ENCODE measurements at places on chromosomes 1 and 21. TPM values are rescaled to one million over a fixed set of nuclear protein-coding genes. Genes with fewer than 3 reads are reported as not detected.

DNA sequence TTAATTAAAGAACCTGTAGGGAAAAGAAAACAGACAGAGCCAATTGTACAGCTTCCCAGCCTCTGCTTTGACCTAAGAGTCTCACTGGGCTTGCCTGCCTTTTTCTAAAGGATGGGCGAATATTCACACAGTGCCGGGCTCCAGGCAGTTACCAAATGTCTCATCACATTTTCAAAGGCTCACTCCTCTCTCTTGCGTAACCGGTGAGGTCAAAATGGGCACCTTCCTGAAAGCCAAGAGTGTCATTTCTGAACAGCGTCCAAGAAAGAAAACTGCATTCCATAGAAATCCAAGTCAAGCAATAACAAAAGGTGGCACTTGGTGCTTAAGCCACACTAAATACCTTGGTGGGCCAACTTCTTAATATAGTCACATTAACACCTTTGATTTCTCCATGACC is 710 bp upstream of the PALMD start:
- peak; percentile 20 for DNase-seq

GRCh38 chr1:241590719-241591118 is 49.5 kb downstream of the CHML start:
- no peak for DNase-seq

DNA sequence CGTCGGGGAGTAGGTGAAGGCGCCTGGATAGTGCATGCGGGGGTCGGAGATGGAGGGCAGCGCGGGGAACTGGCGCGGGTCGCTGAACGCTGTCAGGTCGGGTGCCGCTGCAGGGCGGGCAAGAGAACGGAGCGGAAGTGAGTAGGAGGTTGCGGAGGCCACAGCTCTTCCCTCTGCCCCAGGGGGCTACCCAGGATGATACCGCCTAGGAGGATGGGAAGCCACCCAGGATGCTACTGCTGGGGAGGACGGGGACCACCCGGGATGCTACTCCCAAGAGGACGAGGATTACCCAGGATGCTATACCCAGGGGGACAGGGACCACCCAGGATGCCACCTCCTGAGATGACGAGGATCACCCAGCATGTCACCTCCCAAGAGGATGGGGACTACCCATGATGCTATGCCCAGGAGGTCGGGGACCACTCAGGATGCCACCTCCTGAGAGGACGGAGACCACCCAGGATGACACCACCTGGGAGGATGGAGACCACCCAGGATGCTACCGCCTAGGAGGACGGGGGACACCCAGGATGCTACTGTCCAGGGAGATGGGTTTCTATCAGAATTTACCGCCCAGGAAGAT is 123.8 kb downstream of the CLIC6 start:
- DNase-seq = no peak

- DNase-seq = no peak
These were observed 17.1 kb downstream of the THEM4 start for GRCh38 chr1:151892190-151892589.

DNA sequence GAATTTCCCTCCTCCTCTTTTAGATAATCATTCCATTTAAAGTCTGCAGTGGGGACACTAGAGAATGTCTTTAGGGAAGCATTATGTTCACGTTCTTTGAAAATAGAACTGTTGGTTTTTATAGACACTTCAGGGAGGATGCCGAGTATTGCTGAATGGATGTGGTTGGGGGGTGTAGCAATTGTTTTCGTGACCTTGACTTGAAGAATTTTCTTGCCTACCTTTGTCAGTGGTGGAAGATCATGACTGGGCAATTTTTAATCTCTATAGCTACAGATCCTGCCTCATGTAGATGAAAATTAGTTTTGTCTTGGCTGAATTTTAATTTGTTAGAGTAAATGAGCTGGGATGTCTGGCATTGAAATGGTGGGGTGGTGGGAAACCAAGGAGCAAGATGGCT is 3.8 kb downstream of the SMG7 start:
- DNase-seq = no peak

- no peak for DNase-seq
These were observed 10.3 kb downstream of the KIAA0040 start for GRCh38 chr1:175182201-175182746.

DNA sequence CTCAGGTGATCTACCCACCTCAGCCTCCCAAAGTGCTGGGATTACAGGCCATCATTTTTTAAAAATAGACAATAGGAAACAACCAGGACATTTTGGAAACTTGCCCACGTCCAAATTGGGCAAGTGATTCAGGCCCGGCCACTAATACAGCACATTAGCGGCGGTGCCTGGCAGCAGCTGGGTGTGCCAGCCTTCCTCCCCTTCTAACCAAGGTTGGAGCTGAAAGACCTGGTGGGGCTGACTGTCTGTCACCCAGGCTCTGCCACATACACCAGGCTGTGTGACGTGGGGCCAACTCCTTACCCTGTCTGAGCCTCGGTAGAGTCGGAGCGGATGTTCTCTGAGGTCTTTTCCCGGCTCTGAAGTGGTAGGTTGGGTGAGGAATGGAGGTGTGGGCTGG is 29.6 kb upstream of the TMEM51 start:
- DNase-seq = no peak

GRCh38 chr1:118973032-118973431 is 15.1 kb downstream of the TBX15 start:
- DNase-seq = no peak

DNA sequence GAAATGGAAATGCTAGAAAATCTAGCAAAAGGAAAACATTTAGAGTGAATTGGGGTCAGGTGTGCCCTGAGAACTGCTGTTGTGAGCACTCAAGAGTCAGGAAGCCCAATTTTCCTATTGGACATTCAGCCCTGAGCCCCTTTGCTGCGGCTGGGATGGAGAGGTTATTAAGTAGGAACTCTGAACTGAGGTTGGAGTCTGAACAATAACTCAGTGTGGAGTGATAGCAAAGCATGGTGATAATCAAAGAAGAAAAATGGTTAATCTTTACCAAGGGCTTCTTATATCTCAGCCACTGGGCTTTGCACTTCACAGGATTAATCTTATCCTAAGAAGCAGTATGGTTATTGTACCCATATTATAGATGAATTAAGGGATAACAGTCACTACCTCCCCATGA is 52.0 kb downstream of the TMCO4 start:
- no peak for DNase-seq

DNA sequence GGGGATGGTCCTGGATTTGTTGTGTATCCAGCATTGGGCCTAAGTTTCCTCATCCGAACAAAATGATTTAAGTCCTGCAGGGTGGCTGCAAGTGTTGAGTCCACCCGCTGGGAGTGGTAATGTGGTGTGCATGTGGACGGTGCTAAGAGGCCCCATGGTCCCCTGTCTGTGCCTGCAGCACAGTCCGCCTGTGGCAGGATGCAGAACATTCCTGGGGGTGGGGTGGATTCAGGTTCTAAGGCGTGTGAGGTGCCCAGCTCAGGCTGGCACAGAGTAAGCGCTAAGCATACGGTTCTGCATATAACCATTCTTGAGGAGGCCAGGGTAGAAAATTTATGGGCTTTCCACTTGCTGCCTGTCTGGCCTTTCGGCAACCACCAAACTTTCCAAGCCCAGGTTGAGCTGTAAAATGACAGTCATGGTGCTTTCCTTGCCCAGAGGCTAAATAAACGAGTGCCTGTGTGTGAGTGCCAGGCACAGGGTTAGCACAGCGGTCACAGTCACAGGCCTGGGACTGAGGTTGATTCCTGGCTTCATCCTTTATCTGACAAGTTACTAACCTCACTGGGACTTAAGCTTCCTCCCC is 30.7 kb downstream of the SLC2A1 start:
- no peak for DNase-seq

GRCh38 chr1:62784509-62785365 is 805 bp downstream of the ATG4C start:
- DNase-seq = no peak

DNA sequence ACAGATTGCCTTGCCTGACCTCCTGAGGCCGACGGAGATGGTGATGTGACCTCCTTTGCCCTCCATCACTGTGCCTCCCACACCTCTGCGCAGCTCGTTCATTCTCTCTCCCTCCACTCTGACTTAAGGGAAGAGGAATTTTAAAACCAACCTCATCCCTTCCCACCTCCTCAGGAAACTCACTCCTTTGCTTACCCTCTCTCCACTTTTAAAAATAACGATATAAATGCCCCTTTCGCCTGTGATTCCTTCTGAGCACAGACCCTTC is 21.2 kb downstream of the LRRN2 start:
- DNase-seq = no peak

DNA sequence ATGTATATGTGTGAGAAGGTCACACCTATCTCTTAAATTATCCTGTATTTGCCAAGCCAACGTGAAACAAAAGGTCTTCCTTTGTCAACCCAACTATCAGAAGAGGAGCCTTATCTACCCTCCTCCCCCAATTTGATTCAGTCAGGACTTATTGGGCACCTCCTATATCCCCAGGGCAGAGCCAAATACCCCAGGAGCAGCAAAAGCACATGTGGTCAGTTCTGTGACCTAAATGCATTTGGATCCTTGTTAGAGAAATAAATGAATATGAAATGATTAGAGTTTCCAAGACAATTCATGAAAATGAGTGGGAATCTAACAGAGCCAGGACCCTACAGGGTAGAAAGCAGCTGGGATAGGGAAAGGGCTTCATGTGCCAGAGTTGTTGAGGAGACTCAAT is 37.0 kb upstream of the KCND3 start:
- no peak for DNase-seq

GRCh38 chr1:201016943-201017827 is 6.3 kb downstream of the KIF21B start:
- DNase-seq = no peak

GRCh38 chr1:40107290-40107959 is 10.4 kb upstream of the PPT1 start:
- no peak for DNase-seq

DNA sequence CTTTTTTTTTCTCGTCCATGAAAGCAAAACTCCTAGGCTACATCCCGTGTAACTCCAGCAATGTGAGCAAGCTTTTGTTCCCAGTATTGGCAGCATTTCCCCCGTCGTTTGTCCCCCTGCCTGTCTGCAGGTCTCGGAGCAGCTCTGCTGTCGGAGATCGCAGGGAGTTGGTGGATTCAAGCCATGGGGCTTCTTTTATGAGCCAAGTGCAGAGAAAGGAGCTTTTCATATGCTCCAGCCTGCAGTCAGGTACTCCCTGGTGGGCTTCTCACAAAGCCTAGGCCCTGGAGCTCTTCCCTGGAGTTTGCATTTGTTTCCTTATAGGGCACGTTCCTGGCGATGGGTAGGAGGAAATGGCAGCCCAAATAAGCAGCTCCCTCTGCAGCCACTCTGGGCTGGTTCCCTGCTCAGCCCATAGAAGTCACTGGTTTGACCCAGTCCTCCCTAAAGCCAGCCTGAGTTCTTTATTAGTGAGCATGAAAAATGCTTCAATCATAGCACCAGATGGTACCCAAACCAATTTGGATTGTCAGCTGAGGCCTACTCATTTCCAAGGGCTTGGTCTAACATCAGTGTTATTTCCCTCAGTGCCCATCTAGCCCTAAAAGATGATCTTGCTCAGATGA is 78.3 kb downstream of the NUF2 start:
- no peak for DNase-seq

GRCh38 chr1:154408174-154408777 is 3.1 kb downstream of the IL6R start:
- peak; percentile 44 for DNase-seq

- DNase-seq = no peak
These were observed 568 bp downstream of the TRIM45 start for GRCh38 chr1:117120774-117121588.

DNA sequence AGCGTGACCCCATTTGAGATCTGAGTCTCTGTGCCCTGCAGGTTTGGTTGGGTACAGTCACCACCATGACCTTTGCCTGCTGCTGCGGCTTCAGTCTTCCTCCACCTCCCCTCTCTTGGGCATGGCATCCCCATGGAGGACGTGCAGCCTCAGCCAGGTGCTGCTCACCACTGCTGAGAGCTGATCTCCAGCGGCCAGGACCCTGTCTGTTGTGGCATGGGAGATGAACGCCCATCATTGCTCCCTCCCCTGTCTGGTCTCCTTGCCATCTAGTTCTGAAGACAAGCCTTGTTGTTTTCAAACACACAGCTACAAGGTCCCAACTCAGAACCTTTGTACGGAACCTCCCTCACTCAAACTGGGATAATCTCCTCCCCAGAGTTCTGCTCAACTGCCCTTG is 19.2 kb upstream of the PKP1 start:
- DNase-seq = no peak

- no peak for DNase-seq
These were observed 38.2 kb downstream of the TRAPPC10 start for GRCh38 chr21:44050276-44050675.

DNA sequence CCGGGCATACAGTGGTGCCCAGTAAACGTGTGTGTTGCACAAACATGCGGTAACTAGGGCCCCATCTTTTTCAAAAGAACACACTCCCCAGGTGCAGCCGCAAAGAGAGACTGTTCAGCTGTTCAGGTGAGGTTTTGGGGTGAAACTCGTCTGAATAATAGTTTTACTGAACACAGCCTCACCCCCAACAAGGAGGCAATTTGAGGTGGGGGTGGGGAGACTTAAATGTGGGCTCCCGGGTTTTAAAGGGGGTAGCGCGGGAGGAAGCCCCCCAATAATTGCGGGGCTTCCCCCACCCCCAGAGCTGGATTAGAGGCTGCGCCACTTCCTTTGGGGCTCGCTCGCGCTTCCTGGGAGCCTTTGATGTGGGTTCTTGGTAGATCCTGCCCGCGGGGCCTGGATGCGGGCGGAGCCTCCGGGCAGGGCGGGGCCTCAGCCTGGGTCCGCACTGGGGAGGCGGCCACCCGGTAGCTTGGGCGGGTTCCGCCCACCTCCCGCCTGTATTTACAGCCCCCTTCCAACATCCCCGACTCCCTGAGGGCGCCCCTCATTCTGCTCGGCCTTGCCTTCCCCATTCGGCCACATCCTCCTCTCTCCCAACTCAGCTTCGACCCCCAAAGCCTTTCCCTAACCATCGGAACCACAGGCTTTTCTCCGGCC is 6.4 kb upstream of the EPHA2 start:
- DNase-seq = no peak

GRCh38 chr1:200873116-200873670 is 412 bp downstream of the GPR25 start:
- no peak for DNase-seq

DNA sequence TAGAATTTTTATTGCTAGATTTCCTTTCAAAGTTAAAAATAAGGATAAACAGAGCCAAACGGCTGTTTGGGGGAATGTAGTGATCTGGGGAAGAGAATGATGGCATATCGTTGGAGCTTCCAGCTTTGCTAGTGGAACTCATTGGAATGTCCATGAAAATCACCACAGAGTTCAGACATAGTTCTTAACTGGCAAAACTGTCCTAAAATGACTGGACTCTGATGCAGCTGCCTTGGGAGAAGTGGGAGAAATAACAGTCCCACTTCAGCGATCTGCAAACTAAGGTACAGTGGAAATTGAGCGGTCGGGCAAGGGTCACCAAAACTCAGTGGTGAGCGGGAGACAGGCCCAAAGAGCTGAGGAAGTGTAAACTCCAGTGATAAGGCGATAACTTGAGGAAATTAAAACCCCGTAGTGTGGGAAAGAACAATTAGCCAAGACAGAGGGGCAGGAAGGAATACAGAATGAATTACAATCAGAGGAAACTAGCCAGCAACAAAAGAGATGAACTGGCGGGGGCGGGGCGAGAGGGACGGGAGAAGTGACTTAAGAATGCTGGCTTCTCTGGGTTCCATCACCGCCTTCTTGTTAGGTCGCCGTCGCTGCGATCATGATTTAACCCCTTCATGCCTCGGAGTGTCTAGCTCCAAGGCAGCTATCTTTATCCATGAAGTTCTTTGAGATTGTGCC is 89.8 kb upstream of the ARHGAP29 start:
- peak; percentile 46 for DNase-seq

LCE6A gene
- total RNA-seq = not detected

RHD gene
- total RNA-seq = 1.5 TPM

MOB3C gene
- 22.5 TPM for total RNA-seq

GNAT2 gene
- not detected for total RNA-seq

CXADR gene
- 24.1 TPM for total RNA-seq

ICOSLG gene
- total RNA-seq = 2.1 TPM

COL9A2 gene
- total RNA-seq = 27.0 TPM

KIFAP3 gene
- total RNA-seq = 6.1 TPM

AHCTF1 gene
- 40.9 TPM for total RNA-seq
